CMK (cell line): ENCODE measurements at places on chromosomes 2 and 18.

- no peak for DNase-seq
Observed at GRCh38 chr2:16214391-16214790, 274.0 kb downstream of the MYCN start.

DNA sequence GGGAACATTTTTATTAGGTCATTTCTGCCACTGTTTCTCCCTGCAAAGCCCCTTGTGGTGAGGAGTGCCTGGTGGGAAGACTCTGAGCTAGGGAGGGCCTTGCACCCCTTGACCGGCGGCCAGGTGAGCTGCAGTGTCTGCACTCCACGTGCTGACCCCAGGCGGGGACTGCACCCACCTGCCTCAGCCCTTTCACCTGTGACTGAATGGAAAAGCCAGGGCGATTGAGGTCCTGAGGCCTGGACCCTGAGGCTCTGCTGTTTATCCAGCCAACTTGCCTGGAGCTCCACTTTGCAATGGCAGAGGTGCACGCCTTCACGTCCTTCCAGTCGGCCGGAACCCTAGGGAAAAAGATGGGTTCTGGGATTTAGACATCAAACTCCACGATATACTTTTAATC is 53.1 kb downstream of the TMEM18 start:
- DNase-seq, result no peak

DNA sequence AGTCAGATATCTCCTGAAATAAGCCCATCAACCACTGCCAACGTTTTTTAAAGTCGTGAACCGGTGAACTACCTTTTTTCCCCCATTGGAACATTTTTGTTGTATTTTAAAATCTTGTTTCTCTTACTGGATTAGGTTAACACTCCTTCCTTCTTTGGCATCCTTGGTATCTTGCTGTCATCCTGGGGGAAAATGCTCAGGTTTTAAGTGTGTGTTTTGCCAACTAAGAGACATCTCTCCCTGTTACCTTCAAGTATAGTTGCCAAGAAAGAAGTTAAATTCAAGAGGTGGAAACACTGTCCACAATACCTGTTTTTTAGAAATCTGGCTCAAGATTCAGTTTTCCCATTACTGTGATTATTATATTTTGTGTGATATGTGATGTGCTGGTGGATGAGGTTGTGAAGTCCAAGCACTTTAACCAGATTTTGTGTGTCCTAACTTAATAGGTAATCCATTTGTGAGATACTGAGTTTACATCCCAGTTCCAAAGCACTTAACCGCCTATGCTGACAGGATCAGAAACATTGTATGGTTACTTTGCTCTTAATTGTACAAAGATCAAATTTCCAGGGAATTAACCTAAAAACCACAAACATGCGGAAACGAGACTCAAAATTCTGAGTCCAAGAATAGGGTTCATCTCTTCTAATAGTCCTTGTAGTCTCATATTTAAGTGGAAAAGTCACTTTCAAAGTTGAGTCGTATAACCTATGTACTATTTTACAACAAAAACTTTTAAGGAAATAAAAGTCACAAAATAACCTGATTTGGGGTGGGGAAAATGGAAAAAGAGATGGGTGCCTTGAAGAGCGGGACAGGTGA is 1.3 kb upstream of the SP3 start:
- no peak for DNase-seq

GRCh38 chr18:79506191-79507075 is 110.7 kb downstream of the NFATC1 start:
- DNase-seq, result no peak

DNA sequence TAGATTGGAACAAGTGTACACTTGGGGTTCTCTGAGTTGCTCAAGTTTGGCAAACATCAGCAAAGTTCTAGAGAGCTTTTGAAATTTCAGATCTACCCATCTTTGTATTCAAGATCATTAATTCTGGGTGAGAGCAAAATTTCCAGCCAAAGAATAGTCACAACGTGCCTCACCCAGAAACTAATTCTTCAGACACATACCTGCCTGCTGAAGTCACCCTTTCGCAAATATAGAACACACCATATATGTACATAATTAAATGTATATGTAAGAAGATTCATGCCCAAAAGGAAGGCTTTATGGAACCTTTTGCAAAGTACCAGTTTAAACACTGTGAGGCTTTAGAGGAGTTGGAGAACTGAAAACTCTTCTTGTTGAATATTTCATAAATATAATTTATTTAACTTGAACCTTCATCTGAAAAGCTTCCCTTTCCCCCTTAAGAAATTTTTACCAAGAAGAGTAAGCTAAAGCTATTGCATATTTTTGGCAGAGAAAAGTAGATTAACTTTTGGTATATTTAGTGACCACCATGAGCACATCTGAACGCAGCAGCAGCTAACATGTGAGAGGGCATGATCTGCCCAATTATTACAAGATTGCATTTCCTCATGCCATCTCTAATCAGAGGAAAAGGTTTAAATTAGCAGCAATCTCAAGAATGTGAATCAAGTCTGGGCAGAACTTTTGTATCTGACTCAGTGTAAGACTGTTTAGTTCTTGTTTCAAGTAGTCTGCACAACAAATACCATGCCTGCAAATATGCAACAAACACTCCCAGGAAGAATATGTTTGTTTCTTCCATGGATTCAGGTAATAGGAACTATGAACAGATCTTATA is 8.2 kb downstream of the RND3 start:
- no peak for DNase-seq

GRCh38 chr2:8309131-8309530 is 372.7 kb upstream of the ID2 start:
- no peak for DNase-seq

GRCh38 chr2:199933466-199933865 is 21.8 kb downstream of the TYW5 start:
- DNase-seq, result no peak

GRCh38 chr18:46623541-46623940 is 33.5 kb downstream of the LOXHD1 start:
- no peak for DNase-seq

GRCh38 chr18:51066273-51066672 is 36.3 kb downstream of the SMAD4 start:
- DNase-seq, result no peak
